ENCODE measurements at places on chromosomes 7 and 10. TPM values are rescaled to one million over a fixed set of nuclear protein-coding genes. Genes with fewer than 3 reads are reported as not detected.

Gene SPACDR
- 2.6 TPM for total RNA-seq

GRCh38 chr7:45623740-45624391 lies 49.7 kb downstream of the ADCY1 start:
- H3K27ac ChIP-seq: no peak overlapping the region
- H3K4me3 ChIP-seq: no peak overlapping the region
- DNase-seq: no peak
- H3K4me1 ChIP-seq: no peaks in the 10 kb centered on the region
- no peaks in the 10 kb centered on the region for H3K36me3 ChIP-seq
- no peaks in the 10 kb centered on the region for H3K27me3 ChIP-seq

GRCh38 chr10:57694956-57695608 lies 572.6 kb downstream of the IPMK start:
- no peak overlapping the region for H3K4me3 ChIP-seq
- H3K36me3 ChIP-seq: no peaks in the 10 kb centered on the region

Gene UNCX
- not detected for total RNA-seq
